ENCODE measurements at places on chromosomes 11 and 22.

DNA sequence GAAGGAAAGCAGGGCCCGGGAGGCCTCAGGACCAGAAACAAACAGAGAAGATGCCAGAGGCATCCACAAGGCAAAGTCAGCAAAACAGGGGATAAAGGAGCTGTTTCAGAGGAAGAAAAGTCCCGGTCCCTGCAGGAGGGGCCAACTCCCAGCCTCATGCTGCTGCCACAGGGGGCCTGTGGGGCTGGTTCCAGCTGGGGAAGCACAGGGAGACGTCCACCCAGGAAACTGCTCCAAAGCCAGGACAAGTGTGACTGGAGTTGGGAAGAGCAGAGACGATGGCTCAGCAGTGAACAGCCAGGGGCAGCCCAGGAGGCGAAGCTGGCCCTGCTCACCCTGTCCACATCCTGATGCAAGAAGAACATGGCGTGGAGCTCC lies 454.4 kb downstream of the BRD1 start:
- no peak for DNase-seq

GRCh38 chr11:1071571-1072115 lies 3.0 kb upstream of the MUC2 start:
- no peak for DNase-seq

DNA sequence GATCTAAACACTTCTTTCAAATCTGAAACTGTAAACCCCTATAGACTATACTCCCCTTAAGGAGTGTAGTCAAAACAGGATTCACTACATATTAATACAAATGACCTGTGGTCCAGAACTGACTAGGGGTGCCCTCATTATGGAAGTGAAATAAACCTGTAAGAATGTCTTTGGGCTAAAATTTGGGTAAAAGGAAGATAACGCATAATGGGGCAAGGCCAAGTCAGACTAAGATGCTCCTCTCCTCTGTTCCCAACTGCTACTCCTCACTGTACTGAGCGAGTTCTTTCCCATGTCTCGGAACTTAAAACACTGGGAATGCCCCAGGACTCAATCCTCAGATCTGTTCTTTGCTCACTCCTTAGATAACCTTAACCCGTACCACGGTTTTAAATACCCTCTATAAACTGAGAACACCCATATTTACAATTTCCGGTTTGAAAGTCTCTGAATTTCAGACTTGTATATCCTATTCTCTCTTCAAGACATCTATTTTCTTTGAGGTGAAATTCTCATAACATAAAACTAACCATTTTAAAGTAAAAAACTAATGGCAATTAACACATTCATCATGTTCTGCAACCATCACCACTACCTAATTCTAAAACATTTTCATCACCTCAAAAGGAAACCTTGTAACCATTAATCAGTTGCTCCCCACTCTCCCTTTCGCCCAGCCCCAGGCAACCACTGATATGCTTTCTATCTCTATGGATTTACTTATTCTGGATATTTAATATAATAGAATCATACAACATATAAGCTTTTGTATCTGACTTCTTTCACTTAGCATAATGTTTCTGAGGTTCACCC lies 4.0 kb downstream of the THAP12 start:
- no peak for DNase-seq

- DNase-seq: no peak
Measured at GRCh38 chr11:102314784-102315183, 2.5 kb upstream of the BIRC3 start.

DNA sequence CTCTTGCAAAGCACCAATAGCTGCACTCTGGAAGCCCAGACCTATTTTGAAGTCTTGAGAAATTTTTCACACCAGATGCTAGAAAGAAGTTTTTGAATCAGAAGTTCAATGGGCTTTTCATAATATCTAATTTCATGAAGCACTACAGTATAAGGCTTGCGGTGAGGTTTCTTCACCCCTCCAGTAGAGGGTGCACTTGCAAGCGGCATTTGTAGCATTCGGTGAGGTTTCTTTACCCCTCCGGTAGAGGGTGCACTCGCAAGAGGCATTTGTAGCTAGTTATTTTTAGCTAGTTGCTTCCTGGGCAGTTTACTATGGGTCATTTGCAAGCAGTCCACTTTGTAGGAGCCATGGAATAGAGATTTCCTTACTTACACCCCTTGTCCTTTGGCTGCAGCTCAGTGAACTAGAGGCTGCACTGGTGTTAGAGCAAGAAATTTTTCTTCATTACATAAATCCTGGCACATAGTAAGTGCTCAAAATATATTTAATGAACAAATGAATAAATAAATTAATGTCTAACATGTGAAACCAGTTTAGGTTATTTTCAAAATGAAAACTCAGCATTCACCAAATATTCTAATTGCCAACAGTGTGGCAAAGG lies 7.8 kb upstream of the NOX4 start:
- DNase-seq: no peak

GRCh38 chr11:102111011-102111786 lies 952 bp downstream of the YAP1 start:
- DNase-seq: no peak

DNA sequence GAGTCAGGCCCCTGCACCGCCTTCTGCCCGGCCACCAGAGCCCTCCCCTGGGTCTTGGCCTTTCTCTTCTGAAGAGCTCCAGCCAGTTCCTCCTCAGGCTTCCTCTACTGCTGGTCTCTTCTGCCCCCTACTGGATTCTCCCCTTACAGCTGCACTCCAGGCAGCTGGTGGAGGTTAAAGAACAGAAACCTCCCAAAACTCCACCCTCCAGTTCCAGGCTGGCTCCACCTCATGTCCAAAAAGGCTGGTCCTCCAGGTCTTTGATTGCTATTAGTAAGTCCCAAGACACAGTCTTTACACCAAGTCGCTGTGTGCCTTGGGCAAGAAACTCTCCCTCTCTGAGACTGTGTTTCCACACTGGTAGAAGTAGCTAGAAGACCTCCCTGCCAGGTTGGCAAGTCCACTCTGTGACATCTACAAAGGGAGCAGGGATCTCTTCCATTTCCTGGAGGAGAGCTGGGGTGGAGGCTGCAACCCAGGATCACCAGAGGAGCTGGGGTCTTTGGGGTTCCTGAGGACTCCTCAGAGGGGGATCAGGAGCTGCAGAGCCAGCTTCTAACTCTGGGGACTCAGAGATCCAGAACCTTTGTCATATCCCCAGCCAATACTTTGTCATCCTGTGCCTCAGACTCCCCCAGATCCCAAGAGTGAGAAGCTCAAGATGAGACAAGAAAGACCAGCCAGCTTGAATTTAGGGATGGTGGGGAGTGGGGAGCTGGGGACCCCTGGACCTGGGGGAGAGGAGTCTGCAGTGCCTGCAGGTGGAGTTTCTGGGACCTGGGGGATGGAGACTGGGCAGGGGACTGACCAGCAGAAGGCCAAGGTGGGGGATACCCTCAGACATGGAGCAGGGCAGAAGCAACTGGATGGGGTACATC lies 3.4 kb upstream of the IGLL5 start:
- DNase-seq: peak; percentile 84

DNA sequence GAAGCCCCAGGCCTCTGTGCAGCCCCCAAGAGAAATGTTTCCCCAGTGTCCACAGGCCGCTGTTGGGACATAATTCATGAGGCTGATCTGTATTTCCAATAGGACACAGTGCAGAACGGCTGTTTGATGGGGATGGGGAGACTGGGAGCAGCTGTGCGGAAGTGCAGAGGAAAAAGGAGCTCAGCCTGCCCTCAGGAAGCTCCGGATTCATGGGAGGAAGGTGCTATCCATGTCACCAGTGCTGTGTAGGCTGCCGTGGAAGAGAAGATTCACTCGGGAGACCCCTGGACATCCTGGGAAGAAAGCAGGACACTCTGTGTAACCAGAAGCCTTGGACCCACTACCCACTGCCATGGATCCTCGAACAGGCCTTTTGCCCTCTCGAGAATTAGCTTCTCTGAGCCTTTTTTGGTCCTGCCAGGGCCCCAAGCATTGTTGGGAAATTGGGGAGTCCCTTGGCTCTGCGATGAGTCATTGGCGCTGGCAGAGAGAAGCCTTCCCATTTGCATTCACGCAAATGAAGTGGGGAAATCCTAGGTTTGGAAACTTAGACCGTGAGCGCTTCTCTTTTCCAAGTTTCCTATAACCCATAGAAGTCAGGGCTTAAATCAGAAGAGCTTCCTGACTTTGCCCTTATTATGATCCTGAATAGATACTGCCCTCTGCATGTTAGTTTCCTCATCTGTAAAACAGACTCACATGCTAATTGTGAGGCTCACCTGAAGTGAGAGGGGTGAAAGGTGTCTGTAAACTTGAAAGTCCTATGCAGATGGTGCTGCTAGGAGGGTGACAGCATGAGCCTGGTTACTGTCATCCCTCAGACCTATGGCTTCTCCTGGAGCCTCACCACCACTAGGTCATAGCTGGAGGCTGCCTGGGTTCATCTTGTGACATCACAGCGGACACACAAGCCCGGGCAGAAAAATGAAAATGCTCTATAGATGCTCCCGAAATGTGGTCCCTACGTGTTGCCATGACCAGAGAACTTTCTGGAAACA lies 229.2 kb upstream of the B3GAT1 start:
- DNase-seq: no peak

DNA sequence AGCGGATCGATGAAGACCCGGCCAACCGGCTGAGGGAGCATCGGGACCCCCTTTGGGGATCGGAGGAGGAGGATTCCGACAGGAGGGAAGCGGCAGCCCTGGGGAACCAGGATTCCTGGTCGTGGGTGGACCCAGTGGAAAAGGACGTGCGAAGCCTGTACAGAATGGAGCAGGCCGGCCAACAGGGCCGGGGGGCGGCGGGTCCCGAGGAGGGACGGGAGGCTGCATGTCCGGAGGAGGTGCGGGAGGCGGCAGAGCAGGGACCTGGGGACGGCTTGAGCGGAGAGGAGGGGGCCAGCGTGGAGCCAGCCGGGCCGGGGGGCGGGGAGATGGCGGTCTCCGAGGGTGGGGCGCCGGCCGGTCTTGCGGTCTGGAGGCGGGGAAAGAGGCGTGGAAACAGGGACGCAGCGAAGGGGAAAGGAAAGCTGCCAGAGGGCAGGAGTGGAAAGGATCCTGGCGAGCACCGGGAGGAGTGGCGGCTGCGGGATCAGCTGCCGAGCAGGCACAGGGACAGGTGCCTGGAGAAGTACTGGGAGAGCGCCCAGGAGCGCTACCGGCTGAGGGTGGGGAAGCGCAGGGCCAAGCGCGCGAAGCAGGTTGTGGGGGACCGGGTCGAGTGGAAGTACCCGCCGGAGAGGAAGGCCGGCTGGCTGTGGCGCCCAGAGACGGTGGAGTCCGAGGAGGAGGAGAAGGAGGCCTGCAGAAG lies at the start of gene ANO5:
Gene ANO5 (plus strand): TSS at position 444 of the 706 bp plus-strand sequence. CDS start 408 bp downstream, outside the sequence.
- DNase-seq: no peak

- no peak for DNase-seq
Measured at GRCh38 chr11:8071616-8072581, 9.1 kb upstream of the TUB start.

- DNase-seq: no peak
Measured at GRCh38 chr11:61153593-61154095, 7.6 kb downstream of the VPS37C start.

DNA sequence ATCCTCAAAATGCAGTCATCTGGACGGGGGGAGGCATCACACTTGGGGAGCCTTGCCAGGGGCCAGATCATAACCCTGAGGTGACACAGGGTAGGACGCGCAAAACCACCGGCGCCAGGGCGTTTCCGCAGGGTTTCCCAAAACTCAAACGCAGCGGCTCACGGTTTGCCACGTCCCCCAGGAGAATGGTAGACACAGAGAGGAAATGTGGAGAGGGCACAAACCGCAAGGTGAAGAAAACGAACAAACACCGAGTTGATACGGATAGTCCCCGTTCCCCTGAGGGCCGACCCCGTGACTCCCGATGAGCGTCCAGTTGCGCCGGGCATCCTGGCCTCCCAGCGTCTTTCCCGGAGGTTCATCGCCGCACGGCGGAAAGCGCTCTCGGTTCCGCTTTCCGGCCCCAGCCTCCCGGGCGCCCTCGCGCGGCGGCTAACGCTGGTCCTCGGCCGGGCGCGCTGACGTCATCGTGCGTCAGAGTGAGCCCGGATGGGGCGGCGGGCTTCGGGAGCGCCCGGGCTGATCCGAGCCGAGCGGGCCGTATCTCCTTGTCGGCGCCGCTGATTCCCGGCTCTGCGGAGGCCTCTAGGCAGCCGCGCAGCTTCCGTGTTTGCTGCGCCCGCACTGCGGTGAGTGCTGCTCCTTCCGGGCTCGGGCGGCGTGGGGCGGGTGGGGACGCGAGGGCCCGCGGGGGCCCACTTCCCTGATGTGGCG lies at the start of gene BIRC2:
Gene BIRC2 (plus strand): TSS at position 467 of the 714 bp plus-strand sequence. CDS start 2,641 bp downstream, outside the sequence.
- DNase-seq: peak; percentile 95

DNA sequence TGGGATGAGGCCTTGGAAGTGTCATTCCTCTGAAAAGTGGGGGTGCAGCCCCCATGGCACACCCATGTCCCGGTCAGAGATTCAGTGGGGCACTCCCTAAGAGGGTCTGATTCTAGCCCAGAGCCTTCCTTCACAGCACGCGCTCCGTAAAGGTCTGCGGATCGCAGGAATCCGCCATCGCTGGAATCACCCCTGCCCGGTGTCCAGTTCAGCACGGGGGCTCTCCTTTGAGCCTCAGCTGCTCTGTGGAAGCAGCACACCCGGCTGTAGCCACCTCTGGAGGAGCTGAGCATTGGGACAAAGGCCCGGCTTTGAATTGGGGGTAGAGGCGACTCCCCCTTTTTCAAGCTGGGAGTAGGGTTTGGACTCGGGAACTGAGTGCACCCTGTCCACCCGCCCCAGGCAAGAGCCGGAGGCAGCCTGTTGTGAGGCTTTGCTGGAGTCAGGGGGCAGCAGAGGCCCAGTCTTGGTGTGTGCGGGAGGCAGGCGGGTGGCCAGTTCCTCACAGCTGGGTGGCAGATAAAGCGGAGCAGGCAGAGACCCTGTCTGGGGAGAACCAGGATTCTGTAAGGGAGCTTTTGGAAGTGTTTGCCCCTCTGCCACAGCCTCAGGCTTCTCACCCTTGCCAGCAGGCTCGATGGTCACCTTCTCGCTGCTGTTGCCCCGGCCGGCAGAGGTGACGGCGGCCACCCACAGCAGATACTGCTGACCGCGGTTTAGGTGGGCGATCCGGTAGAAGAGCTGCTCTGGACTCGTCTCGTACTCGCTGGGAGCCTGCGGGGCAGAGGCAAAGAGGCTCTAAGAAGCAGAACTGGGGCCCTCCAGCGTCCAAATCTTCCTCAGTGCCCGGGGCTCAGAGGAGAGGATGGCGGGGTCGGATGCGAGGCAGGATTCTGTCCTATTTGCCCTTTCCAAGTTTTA lies 115.9 kb downstream of the CEP164 start:
- DNase-seq: no peak

DNA sequence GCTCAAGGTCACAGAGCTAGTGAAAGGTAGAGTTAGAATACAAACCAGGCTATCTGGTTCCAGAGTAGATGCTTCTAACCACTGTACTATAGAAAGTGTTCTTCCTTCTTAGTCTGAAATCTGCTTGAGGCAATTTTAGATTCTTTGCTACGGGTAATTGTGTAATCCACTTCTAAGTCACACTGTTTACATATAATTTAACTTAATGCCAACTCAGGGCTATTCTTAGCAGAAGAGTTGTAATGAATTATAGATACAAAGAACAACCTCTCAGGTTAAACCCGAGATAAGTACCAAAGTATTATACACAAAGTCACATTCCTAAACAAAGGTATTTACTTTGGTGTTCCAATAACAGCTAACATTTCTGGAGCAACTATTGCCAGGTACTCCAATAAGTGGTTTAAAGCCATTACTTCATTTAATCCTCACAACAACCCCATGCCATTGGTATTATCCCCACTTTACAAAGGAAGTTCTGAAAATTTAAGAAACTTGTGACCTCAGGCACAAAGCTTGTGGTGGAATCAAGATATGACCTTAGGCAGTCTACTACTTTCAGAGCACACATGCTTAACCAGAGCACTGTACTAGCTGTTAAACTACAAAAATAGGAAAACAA lies 31.1 kb upstream of the DDI1 start:
- DNase-seq: no peak

- no peak for DNase-seq
Measured at GRCh38 chr22:28951969-28952521, 68.7 kb downstream of the ZNRF3 start.

Measured in CD4-positive, alpha-beta T cell treated with Interleukin-10 for 1 hour (primary cell).